Uterus (tissue), 4 donors: ENCODE measurements at places on chromosomes 7 and 10. TPM values are rescaled to one million over a fixed set of nuclear protein-coding genes. Genes with fewer than 3 reads are reported as not detected.

DNA sequence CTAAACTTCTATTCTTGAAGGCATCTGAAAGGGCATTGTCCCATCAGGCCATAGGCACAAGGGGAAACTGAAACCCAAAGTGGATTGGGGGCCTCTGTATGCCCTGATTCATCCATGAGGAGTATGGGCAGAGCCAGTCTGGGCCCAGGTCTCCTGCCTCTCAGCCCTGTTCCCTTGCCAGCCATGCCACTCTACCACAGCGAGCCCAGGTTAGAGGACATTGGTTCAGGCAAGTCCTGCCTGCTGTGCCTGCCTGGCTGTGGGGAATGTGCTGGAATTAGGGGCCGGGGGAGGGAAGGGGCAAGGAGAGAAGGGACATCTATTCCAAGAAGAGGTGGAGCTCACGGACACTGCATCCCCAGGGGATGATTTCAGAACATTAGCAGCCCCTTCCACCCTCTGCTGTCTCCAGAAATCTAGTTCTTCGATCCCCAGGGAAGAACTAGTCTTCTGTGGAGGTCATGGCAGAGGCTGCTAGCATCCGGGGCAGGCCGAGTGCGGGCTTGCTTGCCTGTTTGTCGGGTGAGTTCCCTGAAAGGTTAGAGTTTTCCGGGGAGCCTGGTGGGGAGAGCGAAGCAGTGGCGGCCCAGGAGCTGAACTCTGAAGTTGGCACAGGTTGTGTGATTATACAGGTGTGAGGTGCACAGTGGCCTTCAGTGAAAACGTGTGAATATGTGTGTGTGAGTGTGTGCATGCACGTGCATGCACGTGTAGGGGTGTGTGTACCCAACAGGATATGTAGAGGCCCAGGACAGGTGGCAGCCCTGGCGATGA, 37.8 kb downstream of the TBATA start:
- no peaks in the 10 kb centered on the region for H3K27me3 ChIP-seq
- no peak overlapping the region for H3K27ac ChIP-seq
- H3K4me3 ChIP-seq, result no peak overlapping the region
- no peak for DNase-seq

- H3K36me3 ChIP-seq, result no peaks in the 10 kb centered on the region
- no peak overlapping the region for H3K27ac ChIP-seq
- peaks cover 16% of the 10 kb centered on the region for H3K27me3 ChIP-seq
- DNase-seq, result no peak
Observed at GRCh38 chr10:101572126-101572525, 15.9 kb downstream of the POLL start.

DNA sequence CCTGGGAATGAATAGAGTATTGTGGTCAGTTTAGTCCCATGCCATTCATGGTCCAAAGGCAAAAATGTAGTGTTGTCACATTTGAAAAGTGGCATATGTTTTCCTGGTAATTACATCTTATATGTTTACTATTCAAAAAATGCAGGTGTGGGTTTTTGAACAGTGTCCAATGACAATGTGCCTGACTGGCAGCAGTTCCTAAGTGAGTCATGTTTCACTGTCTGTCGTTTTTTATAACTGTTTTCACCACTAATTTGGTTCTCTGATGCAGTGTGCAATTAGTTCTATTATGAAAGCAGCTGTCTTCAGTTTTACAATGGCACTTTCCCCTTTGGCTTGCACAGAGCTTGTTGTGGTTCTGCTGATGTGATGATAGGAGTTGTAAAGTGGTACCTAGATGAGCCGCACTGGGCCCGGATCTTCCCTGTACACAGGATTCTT, 162.3 kb downstream of the SEM1 start:
- H3K36me3 ChIP-seq, result no peaks in the 10 kb centered on the region
- H3K27ac ChIP-seq, result no peak overlapping the region
- no peaks in the 10 kb centered on the region for H3K4me1 ChIP-seq
- H3K27me3 ChIP-seq, result no peaks in the 10 kb centered on the region
- DNase-seq, result no peak
- H3K4me3 ChIP-seq, result no peak overlapping the region

- no peaks in the 10 kb centered on the region for H3K36me3 ChIP-seq
- H3K27me3 ChIP-seq, result no peaks in the 10 kb centered on the region
- no peaks in the 10 kb centered on the region for H3K4me1 ChIP-seq
- H3K4me3 ChIP-seq, result no peak overlapping the region
Observed at GRCh38 chr10:111360260-111360925, 283.6 kb downstream of the ADRA2A start.

GRCh38 chr7:71132377-71133231, 660 bp downstream of the GALNT17 start:
- H3K27me3 ChIP-seq, result no peaks in the 10 kb centered on the region
- peak overlapping the region; percentile 69 for H3K27ac ChIP-seq
- peak overlapping the region; percentile 67 for H3K4me3 ChIP-seq
- no peaks in the 10 kb centered on the region for H3K36me3 ChIP-seq
- peaks cover 4% of the 10 kb centered on the region for H3K4me1 ChIP-seq

DNA sequence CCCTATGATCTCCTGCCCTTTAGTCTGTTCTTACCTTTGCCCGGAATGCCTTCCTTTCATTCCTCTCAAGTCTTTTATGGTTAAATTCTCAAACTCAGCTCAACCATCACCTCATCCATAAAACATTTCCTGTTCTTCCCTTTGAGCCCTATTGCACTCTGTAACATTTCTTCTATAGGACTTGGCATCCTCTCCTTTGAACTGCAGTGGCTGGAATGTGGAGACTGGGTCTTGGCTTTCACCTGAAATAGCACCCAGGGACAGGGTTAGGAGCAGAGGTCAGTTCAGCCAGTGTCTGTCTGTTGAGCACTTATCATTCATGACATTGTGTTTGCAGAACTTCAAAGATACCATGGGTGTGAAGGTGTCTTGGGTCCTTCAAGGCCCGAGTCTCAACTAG, 7.2 kb downstream of the NFE2L3 start:
- H3K27ac ChIP-seq, result no peak overlapping the region
- no peaks in the 10 kb centered on the region for H3K36me3 ChIP-seq
- no peaks in the 10 kb centered on the region for H3K27me3 ChIP-seq
- DNase-seq, result no peak

DNA sequence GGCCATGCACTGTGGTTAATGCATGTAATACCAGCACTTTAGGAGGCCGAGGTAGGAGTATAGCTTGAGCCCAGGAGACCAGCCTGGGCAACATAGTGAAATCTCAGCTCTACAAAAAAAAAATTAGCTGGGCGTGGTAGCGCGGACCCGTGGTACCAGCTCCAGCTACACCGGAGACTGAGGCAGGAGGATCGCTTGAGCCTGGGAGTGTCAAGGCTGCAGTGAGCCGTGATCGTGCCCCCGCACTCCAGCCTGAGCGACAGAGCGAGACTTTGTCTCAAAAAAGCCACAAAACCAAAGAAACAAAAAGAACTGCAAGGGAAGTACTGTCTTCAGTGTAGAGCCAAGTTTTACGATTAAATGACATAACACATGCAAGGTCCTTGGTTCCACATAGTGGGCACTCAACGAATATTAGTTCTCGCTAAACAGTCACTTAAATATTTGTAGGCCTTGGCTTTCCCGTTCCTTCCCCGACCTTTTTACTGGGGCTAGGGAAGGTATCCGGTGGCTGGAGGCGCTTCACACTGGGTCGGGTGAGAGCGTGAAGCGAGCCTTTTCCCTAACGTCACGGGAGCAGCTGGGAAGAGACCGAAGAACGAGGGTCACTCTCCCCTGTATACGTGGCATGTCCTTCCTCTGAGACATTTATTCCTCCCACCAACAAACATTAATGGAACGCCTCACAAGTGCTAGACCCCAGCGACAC, 993 bp upstream of the SND1 start:
- no peaks in the 10 kb centered on the region for H3K36me3 ChIP-seq
- peak overlapping the region; percentile 100 for H3K4me3 ChIP-seq
- H3K27ac ChIP-seq, result peak overlapping the region; percentile 95
- no peaks in the 10 kb centered on the region for H3K4me1 ChIP-seq

DNA sequence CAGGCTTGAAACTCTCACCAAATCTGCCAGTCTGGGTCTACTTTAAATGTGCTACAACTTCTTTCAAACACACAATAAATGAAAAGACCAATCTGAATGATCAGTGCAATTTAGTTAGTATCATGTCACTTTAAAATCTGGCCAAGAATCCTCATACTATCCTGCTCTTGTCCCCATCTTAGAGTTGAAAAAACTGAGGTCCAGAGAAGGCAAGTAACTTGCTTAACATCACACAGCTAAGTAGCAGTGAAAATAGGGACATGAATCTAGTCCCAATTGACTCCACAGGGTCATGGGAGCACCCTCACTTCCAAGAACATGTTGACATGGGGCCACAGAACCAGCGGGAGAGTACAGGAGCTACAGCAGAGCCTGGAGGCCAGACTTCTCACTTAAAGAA, 3.1 kb upstream of the GDF10 start:
- H3K36me3 ChIP-seq, result no peaks in the 10 kb centered on the region
- no peak overlapping the region for H3K4me3 ChIP-seq
- H3K27ac ChIP-seq, result no peak overlapping the region
- H3K4me1 ChIP-seq, result no peaks in the 10 kb centered on the region
- H3K27me3 ChIP-seq, result no peaks in the 10 kb centered on the region

Gene PDE1C
- total RNA-seq, result 26.4 TPM

Gene LSM5
- 30.7 TPM for total RNA-seq
